ENCODE measurements at places on chromosomes 5 and 9. TPM values are rescaled to one million over a fixed set of nuclear protein-coding genes. Genes with fewer than 3 reads are reported as not detected.

THOC3 gene
- 18.9 TPM for total RNA-seq

MLANA gene
- not detected for total RNA-seq

WWC1 gene
- total RNA-seq: 40.0 TPM

GRCh38 chr5:136067422-136067821 lies 38.6 kb downstream of the TGFBI start:
- no peak for DNase-seq

- no peak for DNase-seq
Observed at GRCh38 chr5:78367318-78367991, 7.0 kb downstream of the SCAMP1 start.

DNA sequence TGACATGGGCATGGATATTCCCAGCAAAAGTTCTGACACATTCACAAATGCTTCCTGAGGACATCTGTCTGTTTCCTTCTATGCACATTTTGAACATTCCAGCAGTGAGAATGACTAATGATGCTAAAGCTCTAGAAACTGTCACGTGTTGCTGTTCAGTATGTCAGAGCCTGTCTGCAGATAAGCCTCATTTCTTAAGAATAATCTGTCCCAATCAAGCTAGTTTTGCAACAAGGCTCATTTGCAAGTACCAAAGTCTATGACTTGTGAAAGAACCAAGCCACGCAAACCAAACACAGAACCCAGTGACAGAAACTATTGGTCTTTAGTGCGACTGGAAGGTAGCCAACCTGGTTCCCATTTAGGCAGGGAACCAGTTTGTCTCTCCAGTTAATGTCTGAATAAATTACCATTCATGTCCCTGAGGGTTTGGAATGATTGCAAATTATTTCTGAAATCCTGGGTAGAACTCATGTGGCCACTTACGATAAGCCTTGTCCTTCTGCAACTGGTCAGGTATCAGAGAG lies 178.5 kb downstream of the C9orf152 start:
- no peak for DNase-seq

GRCh38 chr9:76657265-76657664 lies 107.0 kb upstream of the PCA3 start:
- DNase-seq: no peak

DNA sequence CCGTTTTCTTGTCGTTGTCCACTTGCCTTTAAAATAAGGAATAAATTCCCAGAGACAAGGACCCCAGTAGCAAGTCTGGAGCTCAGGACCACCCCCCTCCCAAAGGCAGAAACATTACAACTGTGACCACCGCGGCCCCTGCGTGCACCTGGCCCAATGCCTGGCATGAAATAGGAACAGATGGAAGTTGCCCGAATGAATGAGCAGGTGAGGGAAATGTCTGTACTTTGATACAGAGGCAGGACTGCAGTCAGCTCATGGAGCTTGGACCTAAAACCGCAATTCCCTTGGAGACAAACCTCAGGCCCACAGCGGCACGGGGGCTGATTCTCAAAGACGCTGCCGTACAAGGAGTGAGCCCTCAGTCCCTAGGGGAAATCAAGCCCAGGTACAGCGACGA lies 55.3 kb upstream of the SARDH start:
- DNase-seq: no peak

DNA sequence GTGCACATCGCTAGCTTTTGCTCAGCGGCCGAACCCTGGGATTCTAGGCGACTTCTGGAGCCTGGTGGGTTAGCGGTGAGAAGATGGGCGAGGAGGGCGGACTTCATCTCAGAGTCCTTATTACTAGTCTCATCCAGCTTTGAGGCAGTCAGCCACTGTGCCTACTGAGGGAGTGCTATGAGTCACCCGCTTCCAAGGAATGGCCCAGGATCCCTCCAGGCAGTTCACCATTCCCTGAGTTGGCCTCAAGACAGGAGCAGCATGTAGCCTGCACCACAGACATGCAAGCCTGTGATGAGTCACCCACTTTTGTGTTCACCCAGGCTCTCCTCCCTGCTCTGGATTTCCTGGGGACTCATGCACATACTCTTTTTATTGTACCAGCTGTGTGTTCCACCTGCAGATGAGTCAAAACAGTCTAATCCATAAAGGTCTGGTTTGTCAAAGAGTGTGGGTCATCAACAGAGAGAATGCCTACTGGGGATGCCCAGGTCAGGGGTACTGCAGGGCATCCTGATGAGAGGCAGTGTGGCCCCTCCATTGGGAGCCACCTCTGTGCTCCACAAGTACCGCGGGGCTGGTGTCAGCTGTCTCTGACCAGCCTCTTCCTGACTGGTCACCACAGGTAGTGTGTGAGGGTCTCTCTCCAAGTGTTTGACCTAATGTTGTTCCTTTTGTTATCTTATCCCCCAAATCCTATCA lies 20.2 kb downstream of the SLC22A5 start:
- DNase-seq: peak; percentile 55

DNA sequence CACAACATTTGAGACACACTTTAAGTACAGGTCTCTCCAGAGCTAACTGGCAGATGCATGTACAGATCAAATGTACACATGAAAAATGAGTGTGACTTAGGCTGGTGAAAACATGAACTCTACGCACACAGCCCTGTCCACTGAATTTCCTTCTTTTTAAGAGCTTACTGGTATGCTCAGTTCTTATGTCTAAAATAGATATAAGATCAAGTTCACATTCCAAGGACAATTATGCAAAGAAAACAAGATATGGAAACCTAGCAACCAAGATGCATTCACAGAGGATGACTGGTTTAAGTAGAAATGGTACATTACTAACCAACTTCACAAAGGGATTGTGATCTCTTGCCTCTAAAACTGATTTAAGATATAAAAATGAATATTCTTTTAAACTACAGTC lies 56.7 kb downstream of the TLE1 start:
- DNase-seq: no peak
